Activated naive CD4-positive, alpha-beta T cell (primary cell): ENCODE measurements at places on chromosomes 6 and 20.

- DNase-seq, result no peak
Observed at GRCh38 chr6:5482619-5483018, 221.3 kb downstream of the FARS2 start.

DNA sequence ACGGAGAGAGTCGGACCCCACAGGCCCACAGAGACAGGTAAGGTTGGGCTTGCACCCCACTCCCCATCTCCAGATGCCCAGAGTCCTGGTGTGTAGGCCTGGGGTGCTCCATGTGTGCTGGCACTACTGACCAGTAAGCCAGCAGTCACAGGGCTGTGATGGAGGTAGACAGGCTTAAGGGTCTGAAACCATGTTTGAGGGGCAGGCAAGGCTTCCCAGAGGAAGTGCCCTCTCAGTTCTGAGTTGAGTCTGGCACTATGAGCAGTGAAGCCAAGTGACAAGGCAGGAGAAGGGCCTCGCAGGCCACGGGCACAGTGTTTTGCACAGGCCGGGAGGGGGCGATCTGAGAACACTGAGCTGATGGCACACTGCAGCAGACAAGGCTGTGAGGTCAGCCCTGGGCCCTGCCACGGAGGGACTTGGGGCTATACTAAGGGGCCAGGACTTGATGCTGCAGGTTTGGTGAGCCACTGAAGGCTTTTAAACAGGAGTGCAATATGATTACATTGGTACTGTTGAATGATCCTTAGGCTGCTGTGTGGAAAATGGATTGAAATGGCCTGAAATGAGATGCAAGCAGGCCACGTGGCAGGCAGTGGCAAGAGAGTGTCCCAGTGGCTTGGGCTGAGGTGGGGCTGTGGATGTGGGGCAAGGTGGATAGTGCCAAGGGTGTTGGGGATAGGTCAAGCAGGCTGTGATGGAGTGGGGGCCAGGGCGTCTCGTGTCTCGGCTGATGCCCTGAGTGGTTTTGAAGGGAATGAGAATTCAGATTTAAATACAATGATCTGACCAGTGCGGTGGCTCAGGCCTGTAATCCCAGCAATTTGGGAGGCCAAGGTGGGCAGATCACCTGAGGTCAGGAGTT is 20.3 kb downstream of the TTBK1 start:
- DNase-seq, result peak; percentile 25

DNA sequence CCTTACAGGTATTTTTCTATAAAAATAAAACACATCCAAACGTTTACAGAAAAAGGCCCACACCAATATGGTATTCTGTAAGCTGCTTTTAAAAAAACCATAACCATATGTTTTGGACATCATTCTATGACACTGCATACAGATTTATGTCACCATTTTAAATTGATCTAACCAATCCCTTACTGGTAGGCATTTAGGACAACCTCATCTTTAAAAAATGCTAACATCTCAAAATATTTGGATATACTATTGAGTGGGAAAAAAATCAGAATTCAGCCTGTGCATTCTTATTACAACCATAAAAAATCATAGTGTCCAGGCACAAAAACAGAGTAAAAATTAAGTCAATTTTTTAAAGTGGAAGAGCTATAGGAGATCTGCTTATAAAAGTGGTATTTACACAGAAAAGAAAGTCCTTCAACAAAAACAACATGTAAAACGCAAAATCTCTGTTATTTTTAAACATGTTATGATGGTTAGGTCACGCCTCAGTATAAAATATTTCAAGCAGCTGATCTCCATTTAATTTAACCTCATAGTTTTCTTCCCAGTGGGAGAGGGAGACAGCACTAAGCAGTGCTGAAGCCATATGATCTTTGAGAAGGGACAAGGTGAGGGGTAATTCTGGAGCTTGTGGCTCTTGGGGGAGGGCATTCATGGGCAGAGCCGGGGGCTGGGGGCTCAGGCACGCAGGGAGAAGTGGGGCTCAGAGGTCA is 21.2 kb downstream of the TRAM2 start:
- DNase-seq, result no peak

DNA sequence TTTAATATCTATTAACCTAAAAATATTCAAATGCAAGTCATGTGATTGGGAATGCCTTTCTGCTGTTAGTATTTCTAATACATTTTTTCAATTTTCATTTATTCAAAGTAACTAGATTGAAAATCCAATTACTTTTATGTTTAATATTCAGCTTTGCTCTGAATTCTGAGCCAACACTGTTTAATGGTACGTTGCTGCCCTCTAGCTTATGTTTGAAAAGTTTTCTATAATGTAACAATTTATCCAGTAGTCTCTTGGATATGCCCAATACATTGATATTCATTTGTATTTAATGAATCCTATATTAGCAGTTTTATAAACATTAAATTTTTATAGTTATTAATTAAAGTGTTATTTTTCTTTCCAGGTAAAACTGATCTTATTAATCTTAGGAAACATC is 47.4 kb downstream of the LGSN start:
- no peak for DNase-seq

DNA sequence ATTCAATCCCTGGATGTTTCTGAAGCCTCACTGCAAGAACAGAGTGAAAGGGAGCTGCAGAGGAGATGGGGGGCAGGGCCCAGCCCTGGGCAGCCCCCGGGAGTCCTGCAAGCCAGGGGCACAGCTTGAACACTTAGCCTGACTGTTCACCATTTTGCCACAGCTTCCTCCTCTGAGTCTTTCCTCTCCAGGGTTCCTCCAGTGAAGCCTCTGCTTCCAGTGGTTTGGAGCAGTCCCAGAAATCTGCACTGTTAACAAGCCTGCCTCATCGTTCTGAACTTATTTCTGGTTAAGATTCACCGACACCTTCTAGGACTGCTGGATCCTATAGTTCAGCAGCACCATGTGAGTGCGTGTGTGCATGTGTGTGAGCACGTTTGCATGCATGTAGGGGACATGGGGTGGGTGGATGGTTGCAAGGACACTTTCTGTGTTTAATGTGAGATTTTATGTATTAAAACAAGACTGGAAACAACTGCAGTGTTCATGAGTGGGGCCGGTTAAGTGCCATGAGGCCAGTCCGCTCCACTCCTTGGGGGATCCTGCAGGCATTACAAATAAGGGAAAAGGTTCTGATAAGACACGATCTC is 24.6 kb downstream of the CEBPB start:
- no peak for DNase-seq

- no peak for DNase-seq
Observed at GRCh38 chr6:146481527-146481926, 62.1 kb upstream of the RAB32 start.
